T-cell (primary cell): ENCODE measurements at places on chromosomes 16 and 17. TPM values are rescaled to one million over a fixed set of nuclear protein-coding genes. Genes with fewer than 3 reads are reported as not detected.
A peak's percentile ranks its signal among the peaks of the same experiment; 100 is the strongest.

SLC47A1 gene
- not detected for total RNA-seq

SLFN14 gene
- total RNA-seq, result not detected

NPIPA3 gene
- 6.9 TPM for total RNA-seq

SLC35G6 gene
- not detected for total RNA-seq

NEUROD2 gene
- total RNA-seq, result not detected

CCDC102A gene
- 6.1 TPM for total RNA-seq

TAOK1 gene
- total RNA-seq, result 63.4 TPM

DNA sequence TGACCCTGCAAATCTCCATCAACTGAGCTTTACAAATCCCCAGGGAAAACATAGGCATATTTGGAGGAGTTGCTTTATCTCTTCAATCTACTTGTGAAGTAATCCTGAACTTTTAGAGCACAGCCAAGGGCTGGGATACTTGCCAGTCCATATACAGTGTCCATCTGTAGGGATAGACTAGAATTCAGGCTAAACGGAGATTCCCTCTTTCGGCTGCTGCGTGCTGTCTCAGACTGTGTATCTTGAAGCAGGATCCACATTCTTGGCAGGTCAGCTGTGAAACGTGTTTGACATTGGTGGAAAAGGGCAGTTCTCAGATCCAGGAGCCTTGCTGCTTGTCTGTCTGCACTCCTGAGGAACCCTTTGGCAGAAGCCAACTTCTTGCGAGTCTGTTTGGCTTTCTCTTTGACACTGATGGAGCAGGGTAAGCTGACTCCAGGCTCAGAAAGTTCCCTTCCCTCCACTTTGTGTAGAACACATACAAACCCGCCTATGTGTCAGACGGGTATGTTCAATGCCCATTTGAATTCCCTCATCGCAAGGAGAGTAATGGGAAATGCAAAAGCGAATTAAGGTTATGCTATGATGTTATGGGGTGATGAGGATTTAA is 221.8 kb downstream of the MAP2K4 start:
- no peaks in the 10 kb centered on the region for H3K4me1 ChIP-seq
- H3K4me3 ChIP-seq, result no peak overlapping the region
- H3K27me3 ChIP-seq, result no peaks in the 10 kb centered on the region
- H3K27ac ChIP-seq, result no peak overlapping the region
- no peaks in the 10 kb centered on the region for H3K36me3 ChIP-seq

DNA sequence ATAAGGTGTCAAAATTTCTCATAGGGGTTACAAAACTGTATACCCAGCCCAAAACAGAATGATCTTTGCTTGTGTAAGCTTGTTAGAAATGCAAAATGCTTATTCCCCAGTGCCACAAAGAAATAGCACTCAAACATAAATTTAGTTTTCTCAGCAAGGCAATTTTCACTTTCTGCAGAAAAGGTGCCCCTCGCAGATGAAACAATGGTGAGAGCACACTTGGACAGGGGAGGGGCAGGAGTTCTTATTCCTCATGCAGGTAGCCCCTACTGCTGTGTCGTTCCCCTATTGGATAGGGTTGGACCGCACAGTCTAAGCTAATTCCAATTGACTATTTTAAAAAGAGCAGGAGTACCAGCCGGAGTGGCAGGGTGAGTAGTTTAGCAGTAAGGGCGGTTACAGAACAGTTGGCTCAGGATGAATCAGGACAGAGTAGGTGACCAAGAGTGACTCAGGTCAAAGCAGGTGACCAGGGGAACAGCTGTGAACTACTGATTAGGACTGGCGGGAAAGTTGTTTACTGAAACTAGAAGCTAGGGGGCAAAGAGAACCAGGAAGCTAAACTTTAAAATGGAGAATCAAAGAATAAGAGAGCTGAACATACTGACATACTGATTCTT is 5.5 kb upstream of the LDHD start:
- H3K4me3 ChIP-seq, result no peak overlapping the region
- no peaks in the 10 kb centered on the region for H3K4me1 ChIP-seq
- no peaks in the 10 kb centered on the region for H3K27me3 ChIP-seq

DNA sequence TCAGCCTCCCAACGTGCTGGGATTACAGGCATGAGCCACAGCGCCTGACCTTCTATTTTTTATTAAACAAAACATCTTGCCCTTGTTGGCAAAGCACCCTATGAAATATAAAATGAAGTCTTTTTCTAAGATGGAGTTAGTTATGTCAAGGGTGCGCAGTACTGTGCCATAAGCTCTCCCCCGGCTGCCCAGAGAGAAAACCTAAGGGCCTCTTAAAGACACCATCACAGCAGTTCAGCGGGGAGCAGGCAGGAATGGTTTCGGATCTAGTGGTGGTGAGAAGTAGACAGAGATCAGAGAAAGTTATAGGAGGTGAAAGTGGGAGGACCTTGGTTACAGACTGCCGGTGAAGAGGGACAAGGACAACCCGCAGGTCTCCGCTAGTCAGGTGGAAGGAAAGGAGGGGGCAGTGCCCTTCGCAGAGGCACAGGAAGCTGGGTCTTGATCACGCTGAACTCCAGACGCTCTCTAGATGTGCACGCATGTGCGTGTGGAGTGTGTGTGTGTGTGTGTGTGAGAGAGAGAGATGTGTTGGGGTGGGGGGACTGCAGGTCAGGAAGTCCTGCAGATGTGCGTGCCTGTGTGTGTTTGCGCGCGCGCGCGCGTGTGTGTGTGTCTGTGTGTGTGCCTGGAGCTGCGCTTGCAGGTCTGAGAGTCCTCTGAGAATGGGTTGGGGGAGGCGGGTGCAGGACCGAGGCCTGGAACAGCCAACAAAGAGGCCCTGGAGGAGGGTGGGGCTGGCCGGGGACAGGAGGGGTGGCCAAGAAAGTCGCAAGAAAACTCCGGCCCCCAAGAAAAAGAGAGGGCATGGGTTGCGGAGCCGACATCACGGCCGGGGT is 748 bp upstream of the CMTM3 start:
- peak; percentile 79 for DNase-seq
- no peaks in the 10 kb centered on the region for H3K36me3 ChIP-seq
- H3K27ac ChIP-seq, result peak overlapping the region; percentile 58
- H3K27me3 ChIP-seq, result no peaks in the 10 kb centered on the region

- peak overlapping the region; percentile 94 for H3K4me3 ChIP-seq
- H3K27me3 ChIP-seq, result no peaks in the 10 kb centered on the region
- peak overlapping the region; percentile 97 for H3K27ac ChIP-seq
- peak; percentile 61 for DNase-seq
- H3K4me1 ChIP-seq, result peaks cover 34% of the 10 kb centered on the region
- H3K36me3 ChIP-seq, result peaks cover 55% of the 10 kb centered on the region
Observed at GRCh38 chr17:76736349-76737081, 616 bp downstream of the SRSF2 start.

DNA sequence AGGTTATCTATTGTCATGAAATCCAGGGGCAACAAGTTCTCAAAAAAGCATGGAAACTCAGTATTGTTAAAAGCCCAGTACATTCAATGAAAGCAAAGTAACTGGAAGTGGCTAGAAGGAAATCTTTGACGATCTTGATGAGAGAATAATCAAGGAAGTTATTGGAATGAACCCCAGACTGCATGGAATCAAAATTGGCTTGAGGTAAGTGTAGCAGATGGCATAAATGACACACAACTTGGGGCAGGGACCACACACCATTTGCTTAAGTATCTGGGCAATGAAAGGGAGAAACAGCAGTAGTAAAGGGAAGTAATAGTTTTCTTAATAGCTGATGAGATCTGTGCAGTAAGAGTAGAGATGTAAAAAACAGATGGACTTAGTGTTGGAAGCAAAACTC is 238.0 kb downstream of the HS3ST3A1 start:
- no peak overlapping the region for H3K27ac ChIP-seq
- no peaks in the 10 kb centered on the region for H3K36me3 ChIP-seq
- H3K4me3 ChIP-seq, result no peak overlapping the region
- no peak for DNase-seq
- H3K4me1 ChIP-seq, result no peaks in the 10 kb centered on the region

- peaks cover 35% of the 10 kb centered on the region for H3K27me3 ChIP-seq
- H3K36me3 ChIP-seq, result no peaks in the 10 kb centered on the region
- H3K27ac ChIP-seq, result no peak overlapping the region
- H3K4me3 ChIP-seq, result no peak overlapping the region
- no peaks in the 10 kb centered on the region for H3K4me1 ChIP-seq
Observed at GRCh38 chr16:50480206-50480605, 68.0 kb upstream of the NKD1 start.

DNA sequence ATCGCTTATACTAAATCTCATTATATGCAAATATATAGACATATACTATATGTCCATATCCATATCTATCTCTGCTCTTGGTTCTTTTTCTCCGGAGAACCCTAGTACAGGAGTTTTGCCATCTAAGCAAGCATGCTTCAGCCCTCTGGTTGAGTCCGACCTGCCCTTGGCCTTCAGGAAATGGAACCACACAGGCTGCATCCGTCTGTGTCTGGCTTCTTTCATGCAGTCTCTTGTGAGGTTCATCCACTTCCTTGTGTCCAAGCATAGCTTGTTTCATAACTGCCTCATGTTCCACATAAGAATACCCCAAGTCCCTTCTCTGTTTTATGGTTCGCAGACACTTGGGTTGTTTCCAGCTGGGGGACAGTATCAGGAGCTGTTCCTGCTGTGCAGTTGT is 16.8 kb downstream of the SNX20 start:
- H3K36me3 ChIP-seq, result peaks cover 6% of the 10 kb centered on the region
- H3K4me3 ChIP-seq, result no peak overlapping the region
- DNase-seq, result no peak
- peaks cover 38% of the 10 kb centered on the region for H3K4me1 ChIP-seq

DNA sequence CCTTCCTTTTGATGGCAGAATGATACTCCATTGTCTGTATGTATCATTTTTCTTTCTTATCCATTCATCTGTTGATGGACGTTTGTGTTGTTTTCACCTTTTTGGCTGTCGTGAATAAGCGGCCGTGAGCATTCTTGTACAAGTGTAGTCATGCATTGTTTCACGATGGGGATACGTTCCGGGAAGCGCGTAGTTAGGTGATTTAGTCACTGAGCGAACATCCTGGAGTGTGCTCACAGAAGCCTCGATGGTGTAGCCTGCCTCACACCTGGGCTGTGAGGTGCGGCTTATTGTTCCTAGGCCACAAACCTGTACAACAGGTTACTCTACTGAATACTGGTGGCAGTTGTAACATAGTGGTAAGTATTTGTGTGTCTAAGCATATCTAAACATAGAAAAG is 136.5 kb downstream of the CMIP start:
- DNase-seq, result no peak
- H3K4me3 ChIP-seq, result no peak overlapping the region
- H3K4me1 ChIP-seq, result no peaks in the 10 kb centered on the region
- no peaks in the 10 kb centered on the region for H3K27me3 ChIP-seq
- peaks cover 8% of the 10 kb centered on the region for H3K36me3 ChIP-seq

DNA sequence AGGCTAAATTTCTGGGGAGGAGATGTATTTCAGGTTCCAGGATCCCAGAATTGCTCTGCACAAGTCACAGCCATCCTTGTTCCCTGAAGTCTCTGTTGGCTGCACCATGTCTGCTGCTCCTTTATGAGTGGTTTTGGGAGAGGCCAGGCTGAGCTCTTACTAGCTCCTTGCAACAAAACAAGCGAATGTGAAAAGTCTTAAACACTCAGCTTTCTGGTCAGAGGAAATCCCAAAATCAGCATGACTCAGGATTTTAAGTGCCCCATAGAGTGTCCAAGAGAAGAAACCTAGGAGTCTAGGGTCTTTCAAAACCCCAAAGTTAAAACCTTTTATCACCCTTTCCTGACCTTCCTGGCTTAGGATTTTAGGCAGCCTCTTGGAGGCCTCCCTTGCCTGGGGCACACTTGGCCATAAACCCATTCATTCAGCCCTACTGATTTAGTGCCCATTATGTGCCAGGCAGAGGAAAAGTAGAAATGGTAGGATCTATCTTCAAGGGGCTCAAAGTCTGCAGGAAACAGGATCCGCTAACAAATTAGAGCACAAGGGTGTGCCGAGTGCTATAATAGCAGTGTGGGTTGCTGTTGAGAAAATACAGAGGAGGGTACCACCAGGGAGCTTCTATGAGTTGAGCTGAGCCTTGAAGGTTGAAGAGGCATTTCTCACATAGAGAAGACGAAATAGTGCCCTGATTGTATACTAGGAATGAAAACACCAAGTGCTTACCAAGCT is 36.9 kb downstream of the SOST start:
- H3K4me1 ChIP-seq, result peaks cover 5% of the 10 kb centered on the region
- no peaks in the 10 kb centered on the region for H3K27me3 ChIP-seq
- no peak overlapping the region for H3K27ac ChIP-seq
- no peak for DNase-seq
- H3K4me3 ChIP-seq, result no peak overlapping the region
- no peaks in the 10 kb centered on the region for H3K36me3 ChIP-seq

DNA sequence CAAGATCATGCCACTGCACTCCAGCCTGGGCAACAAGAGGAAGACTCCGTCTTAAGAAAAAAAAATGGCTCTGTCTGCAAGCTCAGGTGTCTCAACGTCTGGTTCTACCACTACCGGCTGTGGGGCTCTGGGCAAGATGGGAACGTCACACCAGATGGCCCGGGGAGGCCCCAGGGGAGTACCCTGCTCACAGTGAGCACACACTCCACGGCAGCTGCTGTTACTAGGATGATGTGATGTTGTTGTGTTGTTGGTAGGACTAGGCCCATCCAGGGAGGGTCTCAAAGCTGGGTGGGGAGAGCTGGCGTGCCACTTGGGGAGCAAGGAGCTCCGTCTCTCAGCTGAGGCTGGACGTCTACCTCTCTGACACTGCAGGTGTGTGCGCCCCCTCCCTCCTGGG is 9.4 kb upstream of the NPTX1 start:
- peaks cover 66% of the 10 kb centered on the region for H3K27me3 ChIP-seq
- DNase-seq, result no peak

DNA sequence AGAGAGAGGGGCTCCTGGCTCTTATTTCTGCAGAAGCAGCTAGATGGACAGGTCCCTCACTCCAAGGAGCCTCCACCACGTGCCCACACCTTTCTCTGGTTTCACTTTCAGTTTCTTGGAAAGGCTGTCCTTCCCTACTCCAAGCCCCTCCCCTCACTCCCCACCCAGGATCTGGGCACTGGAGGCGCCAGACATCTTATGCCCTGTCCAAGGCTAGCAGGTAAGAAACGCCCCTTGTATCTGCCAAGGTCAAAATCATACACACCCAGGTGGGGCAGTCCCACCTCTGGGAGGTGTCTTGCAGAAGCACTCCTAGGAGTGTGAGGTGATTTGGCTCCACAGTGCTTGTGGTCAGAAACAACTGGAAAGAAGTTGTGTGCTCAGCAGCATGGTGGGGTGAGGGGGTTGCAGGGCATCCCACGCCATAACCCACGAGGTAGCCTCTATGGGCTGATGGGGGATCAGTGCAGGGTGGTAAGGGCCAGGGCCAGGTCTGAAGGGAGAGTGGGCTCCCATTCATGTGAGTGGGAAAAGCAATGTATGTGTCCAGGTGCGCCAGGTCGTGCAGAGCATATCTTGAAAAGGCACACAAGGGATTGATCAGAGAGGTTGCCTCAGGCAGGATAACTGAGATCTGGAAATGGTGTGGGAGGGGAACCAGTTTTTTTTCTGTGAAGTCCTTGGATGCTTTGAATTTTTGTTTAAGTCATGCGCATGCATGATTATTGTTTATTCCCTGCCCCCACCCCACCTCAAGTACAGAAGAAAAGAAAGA is 31.8 kb upstream of the PRM1 start:
- H3K4me3 ChIP-seq, result no peak overlapping the region
- no peak overlapping the region for H3K27ac ChIP-seq
- H3K36me3 ChIP-seq, result no peaks in the 10 kb centered on the region
- H3K4me1 ChIP-seq, result peaks cover 50% of the 10 kb centered on the region
- no peak for DNase-seq
